ENCODE measurements at places on chromosomes 3 and 15.

- DNase-seq = no peak
Observed at GRCh38 chr3:169227911-169228310, 435.6 kb downstream of the MECOM start.

GRCh38 chr3:43496740-43497375 lies 125.0 kb downstream of the ANO10 start:
- no peak for DNase-seq

- DNase-seq = peak; percentile 66
Observed at GRCh38 chr15:58331913-58332675, 99.7 kb upstream of the LIPC start.

DNA sequence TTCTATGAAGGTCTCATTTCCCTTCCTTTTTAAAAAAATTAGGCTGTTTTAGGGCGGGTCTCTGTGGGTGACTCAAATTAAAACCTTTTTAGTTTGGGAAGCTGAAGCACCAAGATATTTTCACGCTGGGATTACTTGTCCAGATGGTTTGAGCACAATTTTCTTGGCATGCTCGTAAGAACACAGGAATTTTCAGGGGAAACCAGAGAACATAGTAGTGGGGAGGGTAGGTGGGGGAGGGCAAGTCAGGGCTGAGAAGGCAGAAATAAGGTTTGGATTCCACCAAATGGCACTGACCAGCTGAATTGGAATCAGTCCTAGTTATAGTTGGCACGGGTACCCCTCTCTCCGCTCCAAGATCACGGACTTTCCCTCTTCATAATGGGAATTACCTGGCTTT lies 97.3 kb upstream of the LRIG1 start:
- no peak for DNase-seq

DNA sequence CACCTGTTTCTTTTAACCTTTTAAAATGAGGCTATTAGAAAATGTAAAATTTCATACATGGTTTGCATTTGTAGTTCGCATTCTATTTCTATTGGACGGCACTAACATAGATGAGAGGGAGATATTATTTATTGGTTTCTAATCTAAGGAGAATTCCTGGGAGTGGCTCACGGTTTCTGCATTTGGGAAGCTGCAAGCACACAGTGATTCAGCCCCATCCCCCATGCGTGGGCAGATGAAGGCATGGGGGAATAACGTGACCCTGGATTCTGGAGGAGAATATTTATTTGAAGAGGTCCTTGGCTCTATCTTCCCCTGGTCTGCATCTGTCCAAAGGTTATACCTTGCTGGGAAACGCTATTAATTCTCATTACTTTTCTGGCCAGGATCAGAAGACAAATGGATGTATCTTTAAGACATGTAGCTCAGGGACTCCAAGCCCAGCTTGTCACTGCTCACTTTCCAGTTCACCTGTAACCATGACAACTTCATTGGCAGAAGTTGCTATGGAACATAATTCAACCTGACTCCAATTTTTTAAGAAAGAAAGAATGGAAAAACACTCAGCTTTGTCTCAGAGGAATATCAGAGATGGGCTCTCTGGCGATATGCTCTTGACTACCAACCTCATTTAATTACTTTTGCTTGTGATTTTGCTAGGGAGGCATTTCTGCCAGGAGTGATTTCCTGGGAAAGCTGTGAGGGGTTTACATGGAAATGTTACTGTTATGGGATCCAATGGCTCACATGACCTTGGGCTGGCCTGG lies 27.2 kb upstream of the POMGNT2 start:
- no peak for DNase-seq

- DNase-seq = no peak
Observed at GRCh38 chr3:111351334-111351733, 190.7 kb upstream of the CD96 start.

DNA sequence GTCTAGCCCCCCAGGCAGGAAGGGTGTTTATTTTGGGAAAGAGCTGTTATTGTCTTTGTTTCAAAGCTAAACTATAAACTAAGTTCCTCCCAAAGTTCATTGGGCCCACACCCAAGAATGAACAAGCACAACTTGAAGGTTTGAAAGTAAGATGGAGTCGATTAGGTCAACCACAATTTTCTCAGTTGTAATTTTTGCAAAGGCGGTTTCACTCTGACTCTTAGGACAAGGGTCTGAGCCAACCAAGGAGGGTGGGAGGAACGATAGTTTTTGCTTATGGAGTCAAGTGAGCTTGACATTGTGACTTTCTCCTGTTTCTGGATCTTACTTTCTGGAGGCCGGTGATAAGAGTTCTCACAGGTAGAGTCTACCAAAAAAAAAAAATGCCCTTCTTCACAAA lies 5.8 kb upstream of the ZNF770 start:
- DNase-seq = no peak

GRCh38 chr3:121651684-121652083 lies 9.0 kb downstream of the HCLS1 start:
- no peak for DNase-seq

DNA sequence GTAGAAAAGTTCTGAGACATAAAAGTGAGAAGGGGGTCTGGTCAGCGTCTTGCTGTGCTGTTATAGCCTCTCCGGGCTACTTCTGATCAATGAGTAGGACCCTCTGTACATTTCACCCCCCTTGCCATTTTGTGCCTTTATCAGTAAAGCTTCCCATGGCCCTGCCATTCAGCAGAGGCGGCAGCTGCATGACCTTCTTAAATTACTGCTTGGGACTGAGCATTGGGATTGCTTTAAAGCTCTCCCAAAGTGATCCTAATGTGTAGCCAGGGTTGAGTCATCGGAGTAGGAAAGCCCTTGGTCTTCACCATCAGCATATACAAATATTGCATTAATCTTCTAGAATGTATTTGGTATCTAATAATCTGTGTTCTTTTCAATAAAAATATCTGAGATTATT lies 70.2 kb downstream of the FMN1 start:
- DNase-seq = no peak

- peak; percentile 70 for DNase-seq
Observed at GRCh38 chr15:83066734-83067637, at the start of gene BTBD1. TSS of gene BTBD1 (minus strand) at chr15:83067252. CDS start at chr15:83067151, 101 bp downstream.

DNA sequence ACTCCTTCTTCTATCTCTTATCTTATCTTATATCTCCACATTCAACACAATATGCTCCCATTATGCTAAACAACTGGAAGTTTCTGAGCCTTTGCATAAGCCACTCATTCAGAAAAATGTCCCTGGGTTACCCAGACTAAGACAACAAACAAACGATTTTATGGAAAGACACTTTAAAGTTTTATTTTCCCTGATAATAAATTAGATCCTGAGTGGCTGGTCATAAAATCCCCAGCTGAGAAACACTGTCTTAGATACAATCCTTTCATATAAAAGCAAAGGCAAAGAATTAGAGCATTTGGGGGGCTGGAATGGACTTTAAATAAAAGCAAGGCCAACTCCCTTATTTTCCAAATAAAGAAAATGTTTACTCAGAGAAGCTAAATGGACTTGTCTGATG lies 322.3 kb downstream of the GBE1 start:
- no peak for DNase-seq

DNA sequence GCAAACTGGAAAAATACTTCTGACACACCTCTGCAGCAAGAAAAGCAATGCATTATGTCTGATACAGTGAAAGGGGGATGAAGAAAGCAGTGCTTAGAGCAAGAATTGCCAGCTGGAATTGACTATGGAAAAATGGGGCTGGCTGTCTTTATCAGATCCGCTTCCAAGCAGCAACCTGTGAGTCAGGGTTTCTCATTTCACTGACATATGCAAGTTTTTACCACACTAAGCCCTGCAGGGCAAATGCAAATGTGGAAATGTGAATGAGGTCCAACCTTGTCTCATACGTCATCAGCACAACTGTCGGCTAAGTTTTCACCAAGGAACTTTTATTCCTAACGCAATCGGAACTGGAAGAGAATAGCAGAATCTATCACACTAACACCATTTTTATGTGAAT lies 172.5 kb upstream of the GADL1 start:
- DNase-seq = no peak

DNA sequence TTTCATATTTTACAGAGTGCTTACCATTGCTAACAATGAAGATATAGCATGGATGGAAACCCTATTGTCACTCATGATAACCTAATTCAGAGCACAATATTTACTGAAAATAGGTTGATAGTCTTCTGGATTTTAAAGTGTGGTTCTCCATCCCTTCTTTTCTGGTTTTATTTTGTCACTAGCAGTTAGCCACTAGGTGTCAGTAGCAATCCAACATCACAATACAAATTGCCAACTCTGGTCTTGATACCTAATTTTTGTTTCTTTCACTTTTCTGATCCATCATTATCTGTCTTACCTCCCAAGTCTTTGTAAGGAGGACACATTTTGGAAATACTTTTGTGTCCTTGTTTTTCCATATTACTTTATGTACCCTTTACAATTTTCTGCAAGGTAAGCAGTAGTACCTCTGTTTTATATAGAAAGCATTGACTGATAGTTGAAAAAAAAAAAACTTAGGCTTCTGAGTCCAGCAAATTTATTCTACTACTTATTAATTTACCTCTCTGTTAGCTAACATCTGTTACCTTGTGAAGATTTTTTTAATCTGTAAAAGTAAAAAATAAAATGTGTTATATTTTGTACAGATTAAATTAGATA lies 28.3 kb upstream of the CRYBG3 start:
- no peak for DNase-seq

DNA sequence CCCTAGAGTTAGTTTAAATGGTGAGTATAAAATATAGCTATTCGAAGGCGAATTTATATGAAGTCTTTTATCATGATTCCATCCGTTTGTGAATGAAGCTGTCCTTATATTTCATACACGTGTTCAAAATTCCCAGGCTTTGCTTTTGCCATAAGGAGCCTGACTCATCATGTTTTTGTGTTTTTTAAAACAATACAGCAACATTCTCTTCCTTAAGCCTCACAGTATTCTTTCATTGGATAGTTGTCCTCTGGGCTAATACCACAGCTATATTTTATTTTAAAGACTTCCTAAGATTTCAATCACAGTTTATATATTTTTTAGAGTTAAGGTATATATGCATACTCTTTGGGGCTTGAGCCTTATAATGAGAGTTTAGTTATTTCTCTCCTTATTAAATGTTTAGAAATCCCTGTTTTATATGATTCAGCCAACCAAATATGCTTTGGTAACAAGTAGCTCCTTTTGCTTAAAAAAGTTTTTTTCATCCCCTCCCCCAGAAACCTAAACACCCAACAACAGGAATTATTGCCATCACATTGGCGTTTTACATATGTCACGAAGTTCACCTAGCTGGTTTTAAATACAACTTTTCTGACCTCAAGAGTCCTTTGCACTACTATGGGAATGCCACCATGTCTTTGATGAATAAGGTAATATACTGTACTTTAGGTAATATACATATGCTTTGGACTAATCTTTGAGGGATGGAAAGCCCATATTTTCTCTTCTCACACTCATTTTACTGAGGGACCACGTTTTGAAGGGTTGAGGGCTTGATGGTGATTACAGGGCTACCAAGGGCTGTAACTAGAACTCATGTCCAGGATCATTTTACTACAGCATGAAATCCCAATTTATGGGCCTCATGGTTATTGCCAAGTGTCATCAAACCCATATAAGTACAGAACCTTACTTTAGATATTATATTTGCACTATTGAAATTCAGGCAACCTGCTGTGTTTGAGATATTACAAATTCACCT lies 28.5 kb downstream of the ST3GAL6 start:
- no peak for DNase-seq

DNA sequence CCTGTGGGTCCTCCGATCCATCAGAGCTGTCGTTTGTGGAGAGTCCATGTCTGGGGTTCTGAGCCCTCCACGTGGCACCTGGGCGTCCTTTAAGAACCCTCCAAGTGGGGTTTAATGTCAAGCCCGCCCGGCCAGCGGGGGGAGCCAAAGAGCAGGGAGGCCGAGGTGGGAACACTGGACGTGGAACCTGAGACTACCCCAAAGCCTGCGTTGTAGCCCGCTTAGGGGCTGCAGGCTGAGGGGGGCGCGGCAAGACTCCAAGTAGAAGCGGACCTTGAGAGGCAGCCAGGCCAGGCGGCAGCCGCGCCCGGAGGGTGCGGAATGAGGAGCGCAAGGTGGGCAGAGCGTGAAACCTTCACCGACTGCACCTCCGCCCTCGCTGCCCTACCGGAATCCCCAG lies 126.2 kb upstream of the ATP10A start:
- DNase-seq = no peak

DNA sequence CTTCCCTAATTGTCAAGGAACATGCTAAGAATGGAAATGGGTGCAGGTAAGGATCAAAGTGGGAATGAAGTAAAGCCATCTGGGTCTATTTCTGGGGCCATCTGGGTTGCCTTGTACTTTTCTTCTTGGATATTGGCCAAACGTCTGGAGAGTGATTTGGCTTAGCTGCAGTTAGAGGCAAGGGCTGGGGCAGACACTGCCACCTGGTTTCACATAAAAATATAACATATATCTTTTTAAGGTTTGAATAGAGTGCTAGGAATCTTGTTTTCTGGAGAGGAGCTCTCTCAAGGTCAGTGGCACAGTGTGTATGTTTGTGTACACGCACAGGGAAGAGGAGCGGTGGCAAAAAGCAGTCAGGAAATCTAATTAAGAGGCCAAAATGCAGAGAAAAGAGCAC lies 24.7 kb upstream of the EOMES start:
- no peak for DNase-seq

DNA sequence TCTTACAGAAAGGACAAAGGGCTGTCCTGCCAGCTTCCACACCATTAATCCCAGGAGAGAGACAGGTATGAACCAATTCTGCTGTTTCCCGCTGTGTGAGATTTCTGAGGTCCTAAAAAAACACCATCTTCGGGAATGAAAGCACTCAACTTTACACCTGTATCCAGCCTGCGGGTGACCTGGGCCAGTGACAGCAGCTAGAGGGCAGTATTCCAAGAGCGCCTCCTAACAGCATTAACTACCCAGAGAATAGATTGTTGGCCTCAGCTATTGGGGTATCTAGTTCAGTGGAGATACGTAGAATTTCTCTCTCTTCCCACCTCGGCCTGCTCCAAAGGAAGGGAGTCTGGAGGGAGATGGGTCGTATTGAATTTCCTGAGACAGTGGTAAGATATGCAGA lies 55.1 kb downstream of the WDR76 start:
- no peak for DNase-seq

DNA sequence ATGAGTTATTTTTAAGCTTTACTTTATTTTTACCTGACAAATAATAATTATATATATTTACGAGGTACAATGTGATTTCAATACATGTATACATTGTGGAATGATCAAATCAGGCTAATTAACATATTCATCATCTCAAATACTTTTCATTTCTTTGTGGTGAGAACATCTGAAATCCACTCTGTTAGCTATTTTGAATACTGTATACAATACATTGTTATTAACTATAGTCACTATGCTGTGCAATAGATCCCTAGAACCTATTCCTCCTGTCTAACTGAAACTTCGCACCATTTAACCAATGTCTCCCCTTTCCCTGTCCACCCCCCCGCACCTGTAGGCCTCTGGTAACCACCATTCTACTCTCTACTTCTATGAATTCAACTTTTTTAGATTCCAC lies 7.9 kb upstream of the SPPL2A start:
- DNase-seq = no peak

All from activated CD8-positive, alpha-beta memory T cell treated with anti-CD3 and anti-CD28 coated beads for 1 hour (primary cell).